LNCaP clone FGC (cell line): ENCODE measurements at places on chromosomes 13 and 19.

- no peak for DNase-seq
Measured at GRCh38 chr13:32897296-32897695, 118.9 kb upstream of the KL start.

DNA sequence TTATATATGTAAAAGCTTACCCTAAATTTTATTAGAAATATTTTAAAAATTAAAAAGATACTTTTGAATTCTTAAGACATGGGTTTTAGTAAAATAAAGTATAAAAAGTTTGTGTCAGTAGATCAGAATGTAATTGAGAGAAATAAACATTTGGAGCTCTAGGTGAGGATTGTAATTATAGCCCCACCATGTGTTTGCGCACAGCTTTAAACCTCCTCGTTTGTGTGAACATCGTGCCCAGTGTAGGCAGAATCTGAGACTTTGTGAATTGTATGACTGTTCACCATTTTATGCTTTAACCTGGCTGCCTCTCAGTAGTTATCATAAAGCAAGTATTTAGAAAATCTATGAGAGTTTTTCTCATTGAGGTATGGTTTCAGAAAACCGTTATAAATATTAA is 29.1 kb downstream of the CUL4A start:
- no peak for DNase-seq

- DNase-seq = no peak
Measured at GRCh38 chr19:13579388-13580060, 73.2 kb upstream of the CACNA1A start.

GRCh38 chr19:18010149-18010548 is 2.2 kb downstream of the ARRDC2 start:
- no peak for DNase-seq

DNA sequence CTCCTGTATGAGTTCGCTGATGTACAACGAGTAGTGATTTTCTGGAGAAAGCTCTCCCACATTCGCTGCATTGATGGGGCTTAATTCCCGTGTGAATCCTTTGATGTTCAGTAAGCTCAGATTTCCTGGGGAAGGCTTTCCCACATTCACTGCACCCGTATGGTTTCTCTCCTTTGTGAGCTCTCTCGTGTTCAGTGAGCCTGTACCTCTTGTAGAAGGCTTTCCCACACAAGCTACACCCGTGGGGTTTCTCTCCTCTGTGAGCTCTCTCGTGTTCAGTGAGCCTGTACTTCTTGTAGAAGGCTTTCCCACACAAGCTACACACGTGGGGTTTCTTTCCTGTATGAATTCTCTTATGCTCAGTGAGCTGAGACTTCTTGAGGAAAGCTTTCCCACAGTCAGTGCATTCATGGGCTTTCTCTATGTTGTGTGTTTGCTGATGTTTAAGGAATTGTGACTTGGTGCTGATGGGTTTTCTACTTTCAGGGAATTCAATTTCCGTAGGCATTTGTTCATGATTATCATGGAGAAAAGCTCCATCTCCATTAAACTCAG is 3.5 kb upstream of the ZNF577 start:
- no peak for DNase-seq

- DNase-seq = no peak
Measured at GRCh38 chr19:35557539-35558399, 5.7 kb downstream of the ATP4A start.

DNA sequence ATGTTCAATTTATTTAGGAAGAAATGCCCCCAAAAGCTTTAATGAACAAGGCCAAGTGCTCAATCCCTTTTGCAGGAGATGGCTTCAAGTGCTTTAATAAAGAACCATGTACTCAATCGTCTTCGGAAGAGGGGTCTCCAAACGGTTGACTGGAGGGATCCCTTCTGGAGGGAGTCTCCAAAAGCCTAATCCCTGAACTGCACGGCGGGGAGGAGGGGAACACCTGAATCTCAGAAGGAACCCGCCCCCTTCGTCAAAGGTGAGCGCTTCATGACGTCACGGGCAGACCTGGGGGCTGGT is 505 bp downstream of the PAF1 start:
- no peak for DNase-seq

DNA sequence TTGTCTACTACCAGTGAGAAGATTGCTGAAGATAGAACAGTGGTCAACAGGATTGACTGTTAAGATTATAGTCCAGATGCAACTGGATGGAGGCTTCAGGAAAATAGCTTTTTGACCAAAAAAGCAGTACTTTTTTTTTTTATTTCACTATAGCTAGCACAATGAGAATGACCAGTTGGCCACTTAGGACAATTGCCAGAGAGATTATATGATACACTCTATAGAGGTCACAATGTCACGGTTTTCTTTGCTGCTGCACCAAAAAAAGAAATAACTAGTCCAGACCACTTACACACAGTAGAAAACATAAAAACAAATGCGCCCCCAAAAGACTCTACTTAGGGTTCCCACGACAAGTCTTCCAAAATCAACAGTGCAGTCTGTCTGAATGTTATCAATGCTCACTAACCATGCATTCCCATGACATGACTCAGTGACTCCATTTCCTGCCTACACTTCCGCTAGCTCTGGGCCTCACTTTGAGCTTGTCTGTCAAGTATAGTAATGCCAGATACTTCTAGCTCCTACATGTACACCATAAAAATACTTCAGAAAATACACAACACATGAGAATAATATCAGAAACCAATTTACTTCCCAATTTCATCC is 209.1 kb upstream of the STARD13 start:
- DNase-seq = no peak

DNA sequence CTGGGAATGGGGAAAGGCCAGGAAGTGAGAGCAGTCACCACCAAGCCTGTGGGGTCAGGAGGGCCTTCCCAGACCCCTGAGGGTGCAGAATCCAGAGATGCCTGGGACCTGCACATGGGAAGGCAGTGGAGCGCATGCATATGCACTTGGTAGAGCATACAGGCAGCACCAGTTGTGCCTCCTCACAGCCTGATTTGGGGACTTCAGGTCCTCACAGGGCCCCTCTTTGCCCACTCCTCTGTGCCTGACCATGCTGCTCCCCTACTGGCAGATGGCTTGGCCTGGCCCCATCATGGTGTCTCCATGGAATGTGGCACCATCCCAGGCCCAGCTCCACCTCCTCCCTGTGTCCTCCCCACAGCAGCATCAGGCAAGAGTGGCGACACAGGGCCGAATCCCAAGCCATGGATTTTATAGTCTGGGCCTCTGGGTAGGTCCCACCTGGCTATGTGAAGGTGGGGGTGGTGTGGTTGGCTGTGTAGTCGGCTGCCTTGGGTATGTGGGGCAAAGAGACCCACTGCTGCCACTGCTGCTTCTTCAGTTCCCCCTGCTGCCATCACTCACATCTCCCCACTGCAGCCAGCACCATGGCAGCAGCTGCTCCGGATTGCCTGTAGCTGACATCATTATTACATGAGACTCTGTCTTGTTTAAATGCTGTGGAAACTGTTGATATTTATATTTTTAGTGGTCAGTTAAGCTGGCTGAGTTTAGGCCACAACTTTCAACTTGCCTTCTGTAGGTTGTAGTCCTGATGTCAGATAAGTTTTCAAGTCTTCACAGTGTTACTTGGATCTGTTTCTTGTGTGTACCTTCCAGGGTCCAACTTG is 247.0 kb downstream of the GPC6 start:
- no peak for DNase-seq

GRCh38 chr13:64272681-64273080 is 2857.0 kb upstream of the PCDH20 start:
- no peak for DNase-seq

- no peak for DNase-seq
Measured at GRCh38 chr13:18991060-18991459, 190.6 kb downstream of the TUBA3C start.
